ENCODE measurements at places on chromosomes 4 and X. TPM values are rescaled to one million over a fixed set of nuclear protein-coding genes. Genes with fewer than 3 reads are reported as not detected.

XAGE1B gene
- total RNA-seq: not detected

IRS4 gene
- total RNA-seq: not detected

VSIG4 gene
- total RNA-seq: 31.7 TPM

ARMCX2 gene
- 3.6 TPM for total RNA-seq

CXorf51B gene
- not detected for total RNA-seq

GATA1 gene
- not detected for total RNA-seq

CSAG1 gene
- total RNA-seq: not detected

GRCh38 chrX:45447331-45447730, 246.7 kb upstream of the DIPK2B start:
- H3K4me1 ChIP-seq: no peaks in the 10 kb centered on the region
- H3K36me3 ChIP-seq: no peaks in the 10 kb centered on the region

DNA sequence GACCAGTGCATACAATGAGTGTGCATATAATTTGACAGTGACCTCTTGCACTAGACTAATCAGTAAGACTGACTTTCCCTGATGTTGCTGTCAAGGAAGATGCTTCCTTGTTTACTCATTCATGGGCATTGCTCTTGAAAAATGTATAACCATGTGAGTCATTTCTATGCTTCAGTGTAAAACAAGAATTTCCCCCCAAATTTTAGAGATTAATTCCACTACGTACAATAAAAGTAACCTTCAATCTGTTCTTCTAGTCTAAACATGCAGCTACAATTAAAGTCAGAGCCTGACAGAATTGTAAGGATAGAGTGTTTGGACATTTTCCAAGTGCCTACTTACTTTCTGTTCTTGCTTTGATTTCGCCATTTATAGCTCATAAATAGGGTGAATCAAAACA, 935.7 kb downstream of the RAPGEF2 start:
- no peak overlapping the region for H3K4me3 ChIP-seq
- no peaks in the 10 kb centered on the region for H3K36me3 ChIP-seq
- H3K27ac ChIP-seq: no peak overlapping the region
- H3K4me1 ChIP-seq: no peaks in the 10 kb centered on the region
- no peaks in the 10 kb centered on the region for H3K27me3 ChIP-seq

DNA sequence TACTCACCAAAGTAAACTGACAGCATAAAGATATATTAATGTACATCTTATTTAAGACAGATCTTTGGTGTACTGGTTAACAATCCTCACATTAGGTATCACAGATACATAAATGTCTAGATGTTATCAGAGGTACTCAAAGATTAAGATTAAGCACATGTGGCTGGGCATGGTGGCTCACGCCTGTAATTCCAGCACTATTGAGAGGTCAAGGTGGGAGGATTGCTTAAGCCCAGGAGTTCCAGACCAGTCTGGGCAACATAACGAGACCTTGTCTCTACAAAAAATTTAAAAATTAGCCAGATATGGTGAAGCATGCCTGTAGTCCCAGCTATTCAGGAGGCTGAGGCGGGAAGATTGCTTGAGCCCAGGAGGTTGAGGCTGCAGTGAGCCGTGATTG, 145.7 kb upstream of the SH3RF1 start:
- H3K4me3 ChIP-seq: no peak overlapping the region
- no peaks in the 10 kb centered on the region for H3K27me3 ChIP-seq
- H3K4me1 ChIP-seq: peaks cover 19% of the 10 kb centered on the region

DNA sequence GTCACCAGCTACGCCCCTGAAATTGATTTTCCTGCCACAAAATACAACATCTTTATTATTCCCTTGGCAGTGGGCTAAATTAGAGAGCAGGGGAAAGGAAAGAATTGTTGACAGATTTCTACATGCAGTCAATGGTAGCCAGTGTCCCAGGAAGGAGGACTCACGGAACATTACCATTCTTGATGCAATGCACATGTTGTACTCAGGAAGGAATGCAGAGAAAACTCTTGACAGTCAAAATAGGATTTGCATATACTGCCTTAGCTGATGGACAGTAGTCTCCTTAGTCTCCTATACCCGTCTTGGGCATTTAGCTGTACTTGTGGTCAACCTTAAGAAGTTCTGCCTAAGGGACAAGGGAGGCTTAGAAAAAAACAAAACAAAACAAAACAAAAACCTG, 158.0 kb upstream of the GYPA start:
- H3K27me3 ChIP-seq: no peaks in the 10 kb centered on the region
- H3K27ac ChIP-seq: no peak overlapping the region
- no peak overlapping the region for H3K4me3 ChIP-seq

DNA sequence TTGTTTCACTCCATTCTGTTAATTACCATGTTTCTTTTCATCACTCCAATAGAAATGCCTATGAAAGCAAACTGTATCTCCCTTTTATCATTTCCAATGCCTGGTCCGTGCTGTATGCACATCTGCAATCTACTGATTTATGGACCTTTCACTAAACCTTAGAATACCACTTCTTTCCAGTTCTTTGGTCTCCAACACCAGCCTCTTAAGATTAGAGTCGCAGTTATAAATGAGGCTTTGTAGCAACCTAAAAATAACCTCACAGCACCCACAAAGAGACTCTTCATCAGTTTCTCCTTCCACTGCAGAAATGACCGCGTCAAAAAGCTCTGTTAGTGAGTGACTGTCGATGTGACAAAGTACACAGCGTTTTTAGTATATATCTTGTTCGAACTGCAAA, 282.6 kb downstream of the ADGRA3 start:
- H3K27ac ChIP-seq: no peak overlapping the region
- no peaks in the 10 kb centered on the region for H3K36me3 ChIP-seq
- no peaks in the 10 kb centered on the region for H3K4me1 ChIP-seq
- no peak overlapping the region for H3K4me3 ChIP-seq
- no peak for DNase-seq
- no peaks in the 10 kb centered on the region for H3K27me3 ChIP-seq

DNA sequence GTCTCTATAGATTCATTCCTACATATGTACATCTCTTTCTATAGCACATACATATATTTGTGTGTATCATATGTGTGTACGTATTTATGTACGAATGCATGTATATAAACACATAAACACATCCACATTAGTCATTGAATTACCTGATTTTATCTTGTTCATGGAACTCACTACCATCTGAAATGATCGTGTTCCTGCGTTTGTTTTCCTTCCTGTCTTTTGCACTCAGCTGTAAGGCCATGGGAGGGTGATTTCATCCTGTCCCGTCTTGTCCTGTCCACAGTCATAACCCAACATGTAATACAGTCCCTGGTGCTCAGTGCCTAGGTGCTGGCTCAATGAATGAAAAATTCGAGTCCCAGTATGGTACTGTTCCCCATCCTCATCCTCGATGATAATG, 191.8 kb upstream of the PSAPL1 start:
- H3K4me1 ChIP-seq: no peaks in the 10 kb centered on the region
- H3K27me3 ChIP-seq: no peaks in the 10 kb centered on the region
- H3K36me3 ChIP-seq: no peaks in the 10 kb centered on the region
- H3K4me3 ChIP-seq: no peak overlapping the region
- DNase-seq: no peak
- H3K27ac ChIP-seq: no peak overlapping the region

DNA sequence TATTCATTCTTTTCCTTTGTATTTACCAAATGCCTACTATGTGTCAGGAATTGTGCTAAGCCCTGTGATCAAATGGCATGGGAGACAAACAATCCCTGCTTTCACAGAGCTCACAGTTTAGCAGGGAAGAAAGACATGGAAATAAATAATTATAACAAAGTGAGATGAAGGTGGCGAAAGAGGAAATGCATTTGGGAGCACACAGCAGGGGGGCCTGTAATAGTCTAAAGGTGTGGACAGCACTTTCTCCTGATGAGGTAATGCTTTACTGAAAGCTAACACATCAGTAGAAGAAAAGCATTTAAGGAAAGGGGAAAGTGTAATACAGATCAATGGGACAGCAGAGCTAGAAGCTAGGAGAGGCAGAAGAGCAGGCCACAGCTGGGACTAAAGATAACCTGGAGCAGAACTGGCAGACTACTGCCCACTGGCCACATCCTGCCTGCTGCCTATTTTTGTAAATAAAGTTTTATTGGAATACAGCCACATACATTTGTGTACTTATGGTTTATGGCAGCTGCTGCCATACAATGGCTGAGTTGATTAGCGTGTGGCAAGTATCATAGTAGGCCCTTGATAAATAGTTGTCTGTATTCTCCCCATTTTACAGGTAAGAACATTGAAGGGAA, 67.1 kb upstream of the TAPT1 start:
- peaks cover 5% of the 10 kb centered on the region for H3K4me1 ChIP-seq
- H3K27ac ChIP-seq: no peak overlapping the region
- no peaks in the 10 kb centered on the region for H3K36me3 ChIP-seq
- no peak overlapping the region for H3K4me3 ChIP-seq

- no peaks in the 10 kb centered on the region for H3K36me3 ChIP-seq
- no peak overlapping the region for H3K4me3 ChIP-seq
- DNase-seq: no peak
Observed at GRCh38 chr4:142550965-142551364, 295.1 kb downstream of the INPP4B start.

DNA sequence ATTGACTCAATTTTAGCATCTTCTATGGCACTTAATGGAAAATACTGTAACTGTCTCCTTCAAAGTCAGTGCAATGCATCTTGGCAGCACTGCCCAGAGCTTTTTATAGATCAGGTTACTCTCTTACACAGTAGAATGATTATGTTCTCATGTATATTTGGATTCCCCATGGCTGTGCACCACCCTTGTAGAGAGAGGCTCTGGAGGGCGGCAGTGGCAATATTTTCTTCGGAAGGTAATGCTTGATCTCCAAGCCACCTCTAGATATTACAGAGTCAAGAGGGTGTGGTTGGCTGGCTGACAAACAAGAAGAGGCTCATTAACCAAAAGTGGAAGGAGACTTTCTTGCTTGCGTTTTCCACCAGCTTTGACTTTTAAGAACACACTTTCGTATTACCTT, 72.8 kb upstream of the ARSJ start:
- no peaks in the 10 kb centered on the region for H3K4me1 ChIP-seq
- no peak overlapping the region for H3K27ac ChIP-seq
- no peak for DNase-seq
- H3K36me3 ChIP-seq: no peaks in the 10 kb centered on the region
- no peak overlapping the region for H3K4me3 ChIP-seq

DNA sequence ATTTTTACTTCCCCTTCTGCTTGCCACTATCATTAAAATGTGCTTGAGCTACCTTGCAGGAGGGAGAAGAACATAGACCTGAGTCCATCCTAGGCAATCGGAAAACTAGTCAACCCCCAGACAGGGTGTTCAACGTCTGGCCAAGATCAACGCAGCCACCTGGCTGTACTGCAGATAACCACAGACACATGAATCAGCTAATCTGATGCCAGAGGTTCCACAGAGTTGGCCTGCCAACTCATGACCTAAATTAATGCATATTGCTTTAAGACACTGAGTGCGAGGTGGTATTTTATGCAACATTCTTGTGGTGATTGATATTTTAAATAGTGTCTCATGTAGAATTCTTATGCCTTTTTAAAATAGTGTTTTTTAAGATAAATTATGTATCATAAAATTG, 1283.8 kb upstream of the PABPC4L start:
- H3K36me3 ChIP-seq: no peaks in the 10 kb centered on the region
- no peak for DNase-seq
- no peak overlapping the region for H3K4me3 ChIP-seq
- no peaks in the 10 kb centered on the region for H3K27me3 ChIP-seq

GRCh38 chr4:73841243-73841925, 4.9 kb downstream of the CXCL6 start:
- H3K27ac ChIP-seq: no peak overlapping the region
- peaks cover 3% of the 10 kb centered on the region for H3K4me1 ChIP-seq
- no peak for DNase-seq
- no peak overlapping the region for H3K4me3 ChIP-seq

GRCh38 chr4:90544532-90545045, 417.4 kb downstream of the CCSER1 start:
- no peaks in the 10 kb centered on the region for H3K4me1 ChIP-seq
- H3K27me3 ChIP-seq: no peaks in the 10 kb centered on the region
- DNase-seq: no peak
- H3K36me3 ChIP-seq: no peaks in the 10 kb centered on the region
- no peak overlapping the region for H3K4me3 ChIP-seq

DNA sequence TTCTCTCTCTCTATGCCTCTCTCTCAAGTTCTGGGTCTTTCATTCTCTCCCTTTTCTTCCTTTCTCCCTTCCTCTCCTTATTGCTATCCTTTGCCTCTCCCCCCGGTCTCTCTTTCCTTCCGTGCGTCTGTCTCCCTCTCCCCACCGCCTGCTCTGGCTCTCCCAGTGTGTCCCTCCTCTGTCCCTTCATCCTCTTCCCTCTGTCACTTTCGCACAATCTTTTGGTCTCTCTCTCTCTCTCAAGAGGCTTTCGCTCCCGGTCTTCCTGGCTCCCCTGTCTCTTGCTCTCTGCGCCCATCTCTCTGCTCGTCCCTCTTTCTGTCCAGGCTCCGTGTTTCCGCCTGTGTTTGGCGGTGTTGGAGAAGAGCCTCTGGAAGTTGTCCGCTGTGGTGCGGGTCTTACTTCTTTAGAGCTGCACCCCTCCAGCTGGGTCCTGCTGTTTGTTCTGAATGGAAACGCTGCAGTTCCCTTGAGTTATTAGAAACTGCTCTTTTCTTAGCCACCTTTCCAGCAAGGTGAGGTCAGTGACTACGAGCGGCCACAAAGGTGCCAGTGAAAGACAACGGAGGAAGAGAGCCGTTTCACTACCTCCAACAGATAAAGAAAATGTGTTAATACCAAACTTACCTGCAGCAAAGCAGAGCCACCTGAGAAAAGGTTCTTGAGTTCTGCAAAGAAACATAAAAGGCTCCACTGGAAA, 1.1 kb downstream of the BMPR1B start:
- no peaks in the 10 kb centered on the region for H3K36me3 ChIP-seq
- DNase-seq: no peak
- no peak overlapping the region for H3K27ac ChIP-seq
- H3K27me3 ChIP-seq: peaks cover 10% of the 10 kb centered on the region

DNA sequence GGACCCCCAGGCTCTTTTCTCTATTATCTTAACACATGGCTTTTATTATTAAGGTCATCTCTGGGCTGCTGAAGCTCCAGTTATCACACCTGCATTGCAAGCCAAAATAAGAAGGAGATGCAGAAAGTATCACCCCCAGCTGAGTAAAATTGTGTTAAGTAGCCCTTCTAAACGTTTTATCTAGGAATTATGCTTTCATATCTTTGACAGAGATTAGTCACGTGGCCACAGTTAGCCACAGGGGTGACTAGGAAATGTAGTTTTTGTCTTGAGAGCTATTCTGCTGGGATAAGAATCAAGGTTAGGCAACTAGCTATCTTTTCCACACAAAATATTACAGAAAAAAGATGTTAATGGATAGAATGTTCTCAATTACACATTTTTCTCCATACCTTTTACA, 102.1 kb downstream of the ANXA3 start:
- H3K27ac ChIP-seq: no peak overlapping the region
- no peaks in the 10 kb centered on the region for H3K4me1 ChIP-seq
- H3K27me3 ChIP-seq: no peaks in the 10 kb centered on the region

DNA sequence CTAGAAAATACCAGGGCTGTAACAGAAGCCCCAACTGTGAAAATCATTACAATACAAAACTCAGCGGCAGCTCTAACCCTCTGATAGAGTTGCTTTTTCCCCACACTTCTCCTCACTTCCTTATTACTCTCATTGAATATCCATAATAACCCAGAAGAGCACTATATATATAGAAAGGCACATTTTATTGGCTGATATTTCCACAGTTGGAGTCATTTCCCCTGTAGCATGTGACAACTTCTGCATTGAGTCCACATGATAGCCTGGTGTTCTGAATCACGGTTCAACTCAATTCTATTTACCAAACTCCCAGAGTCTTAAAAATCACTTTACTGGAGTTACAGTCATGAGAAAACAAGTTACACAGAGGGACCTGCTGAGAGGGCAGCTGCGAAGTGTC, 46.6 kb upstream of the NWD2 start:
- H3K27ac ChIP-seq: no peak overlapping the region
- H3K27me3 ChIP-seq: no peaks in the 10 kb centered on the region
- DNase-seq: no peak
- no peak overlapping the region for H3K4me3 ChIP-seq
- no peaks in the 10 kb centered on the region for H3K36me3 ChIP-seq
